AG04450 (cell line): ENCODE measurements at places on chromosomes 12 and 14.

GRCh38 chr14:51431033-51431709, 191.1 kb downstream of the TMX1 start:
- DNase-seq = no peak

DNA sequence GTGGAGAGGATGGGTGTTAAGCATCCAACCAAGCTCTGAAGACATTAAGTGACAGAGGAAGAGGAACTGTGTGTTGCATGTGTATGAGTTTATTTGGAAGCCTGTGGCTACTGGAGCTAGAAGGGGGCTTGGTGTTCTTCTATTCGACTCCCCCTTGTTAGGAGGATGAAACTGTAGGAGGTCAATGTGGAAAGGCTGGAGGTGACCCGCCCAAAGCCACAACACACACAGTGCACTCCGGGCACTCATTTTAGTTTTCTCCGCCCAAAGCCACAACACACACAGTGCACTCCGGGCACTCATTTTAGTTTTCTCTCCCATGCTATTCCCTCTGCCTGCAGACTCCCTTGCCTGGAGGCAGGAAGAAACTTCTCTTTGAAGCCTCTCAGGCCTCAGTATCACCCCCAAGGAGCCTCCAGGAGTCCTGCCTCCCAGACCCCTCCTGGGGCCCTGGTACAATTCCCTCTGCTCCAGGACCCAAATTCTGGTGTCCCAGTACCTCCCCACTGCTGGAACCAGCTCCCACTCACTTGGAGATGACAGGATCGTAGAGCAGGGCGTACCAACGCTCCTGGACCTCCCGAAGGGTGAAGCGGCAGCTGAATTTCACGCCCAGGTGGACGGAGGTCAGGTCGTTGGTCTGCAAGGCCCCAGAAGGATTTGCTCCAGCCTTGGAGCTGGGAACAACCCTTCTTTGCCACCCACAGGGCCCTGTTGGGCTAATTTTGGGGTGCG, 3.8 kb downstream of the MCRS1 start:
- no peak for DNase-seq

- no peak for DNase-seq
These were observed 182.6 kb downstream of the CNTN1 start for GRCh38 chr12:40874868-40875267.

DNA sequence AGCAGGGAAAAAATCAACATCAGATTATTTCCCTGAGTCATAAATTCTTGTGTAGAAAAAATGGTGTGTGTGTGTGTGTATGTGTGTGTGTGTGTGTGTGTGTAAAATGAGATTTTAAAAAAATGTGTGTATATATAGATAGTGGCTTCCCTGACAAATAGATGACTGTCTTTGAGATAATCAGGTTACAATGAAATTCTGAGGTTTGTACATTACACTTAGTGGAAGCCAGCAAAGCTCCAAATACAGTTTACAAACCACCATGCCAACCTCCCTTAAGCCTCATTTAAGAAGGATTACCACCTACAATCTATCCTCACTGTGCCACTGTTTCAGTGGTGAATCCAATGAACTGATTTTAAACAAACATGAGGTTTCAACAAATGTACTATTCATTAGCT, 93.8 kb downstream of the MED13L start:
- no peak for DNase-seq

DNA sequence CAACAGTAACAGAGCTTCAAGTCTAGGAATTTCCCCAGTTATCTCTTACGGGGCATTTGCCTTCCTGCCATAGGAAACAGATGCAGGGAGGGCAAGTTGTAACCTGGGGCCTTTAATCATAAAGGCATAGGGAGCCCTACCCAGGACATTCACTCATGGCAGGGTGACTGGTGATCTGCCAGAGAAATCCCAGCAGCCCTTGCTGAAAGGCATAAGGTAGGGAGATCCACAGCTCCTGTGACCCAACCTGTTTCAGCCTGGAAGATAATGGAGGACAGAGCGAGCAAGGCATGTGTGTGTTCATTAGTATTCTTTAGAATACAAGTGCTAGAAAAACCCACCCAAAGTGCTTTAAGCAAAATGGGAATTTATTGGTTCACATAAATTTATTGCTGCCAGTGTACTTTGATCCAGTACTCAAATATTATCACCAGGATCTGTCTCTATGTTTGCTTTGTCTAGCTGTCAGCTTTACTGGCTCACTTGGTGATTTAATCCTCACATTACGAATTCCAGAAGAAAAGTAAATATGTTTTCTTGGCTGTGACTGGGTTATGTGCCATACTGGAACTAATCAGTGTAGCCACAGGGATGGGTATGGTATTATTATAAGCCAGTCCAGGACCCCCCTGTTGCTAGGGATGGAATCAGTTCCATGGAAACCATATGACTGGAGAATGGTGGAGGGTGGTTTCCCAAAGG, 21.1 kb upstream of the AKAP6 start:
- DNase-seq = no peak

DNA sequence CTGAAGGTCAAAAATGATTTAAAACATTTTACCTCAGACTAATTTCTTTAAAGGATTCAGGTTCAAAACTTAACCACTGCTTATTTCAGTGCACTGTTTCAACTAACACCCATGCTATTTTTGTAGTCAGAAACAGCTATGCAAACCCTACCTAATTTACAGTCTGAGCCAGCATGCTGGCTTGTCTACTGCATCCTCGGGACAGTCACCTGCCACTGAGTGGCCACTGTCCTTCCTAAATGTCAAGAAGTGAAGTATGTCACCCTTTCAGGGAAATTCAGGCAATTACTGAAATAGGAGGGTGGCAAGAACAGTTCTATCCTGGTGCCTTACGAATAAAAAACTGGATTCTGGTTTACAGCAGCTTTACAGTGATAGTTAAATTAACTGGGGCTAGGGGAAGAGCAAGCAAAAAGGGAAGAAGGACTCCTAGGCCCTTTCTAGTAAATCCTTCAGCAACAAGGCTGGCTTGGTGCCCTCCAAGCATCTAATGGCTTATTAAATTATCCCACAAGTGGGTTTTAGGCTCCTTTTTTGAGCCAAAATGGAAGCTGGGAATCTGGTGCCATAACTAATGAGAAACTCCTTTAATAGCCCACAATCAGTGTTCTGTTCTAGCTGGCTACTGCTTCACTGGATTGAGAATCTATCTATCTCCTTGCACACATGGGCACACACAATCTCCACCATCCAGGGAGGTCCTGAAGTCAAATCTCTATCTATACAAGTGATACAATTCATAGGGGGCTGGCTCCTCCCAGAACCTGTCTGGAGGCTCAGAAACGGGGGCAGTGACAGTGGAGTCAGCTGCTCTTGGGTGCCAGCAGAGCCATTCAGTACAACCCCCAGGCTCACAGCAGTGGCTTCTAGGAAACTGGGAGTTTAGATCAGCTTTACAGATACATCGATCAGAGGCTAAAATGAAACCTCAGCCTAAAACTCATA, 43.4 kb downstream of the SH2B3 start:
- DNase-seq = no peak

GRCh38 chr12:108603743-108604142, 5.9 kb upstream of the TMEM119 start:
- DNase-seq = no peak

- DNase-seq = no peak
These were observed 29.1 kb downstream of the NOC4L start for GRCh38 chr12:132173135-132174014.

DNA sequence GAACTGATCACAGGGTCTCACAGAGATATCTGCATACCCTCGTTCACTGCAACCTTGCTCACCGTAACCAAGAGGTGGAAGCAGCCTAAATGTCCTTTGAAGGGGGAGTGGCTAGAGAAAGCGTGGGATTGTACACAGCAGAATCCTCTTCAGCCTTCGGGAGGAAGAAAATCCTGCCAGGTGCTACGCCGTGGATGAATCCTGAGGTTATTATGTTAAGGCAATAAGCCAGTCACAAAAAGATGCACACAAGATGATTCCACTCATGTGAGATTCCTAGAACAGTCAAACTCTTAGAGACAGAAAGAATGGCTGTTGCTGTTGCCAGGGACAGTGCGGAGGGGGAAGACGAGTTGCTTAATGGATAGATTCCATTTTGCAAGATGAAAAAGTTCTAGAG, 39.6 kb upstream of the SFSWAP start:
- no peak for DNase-seq

DNA sequence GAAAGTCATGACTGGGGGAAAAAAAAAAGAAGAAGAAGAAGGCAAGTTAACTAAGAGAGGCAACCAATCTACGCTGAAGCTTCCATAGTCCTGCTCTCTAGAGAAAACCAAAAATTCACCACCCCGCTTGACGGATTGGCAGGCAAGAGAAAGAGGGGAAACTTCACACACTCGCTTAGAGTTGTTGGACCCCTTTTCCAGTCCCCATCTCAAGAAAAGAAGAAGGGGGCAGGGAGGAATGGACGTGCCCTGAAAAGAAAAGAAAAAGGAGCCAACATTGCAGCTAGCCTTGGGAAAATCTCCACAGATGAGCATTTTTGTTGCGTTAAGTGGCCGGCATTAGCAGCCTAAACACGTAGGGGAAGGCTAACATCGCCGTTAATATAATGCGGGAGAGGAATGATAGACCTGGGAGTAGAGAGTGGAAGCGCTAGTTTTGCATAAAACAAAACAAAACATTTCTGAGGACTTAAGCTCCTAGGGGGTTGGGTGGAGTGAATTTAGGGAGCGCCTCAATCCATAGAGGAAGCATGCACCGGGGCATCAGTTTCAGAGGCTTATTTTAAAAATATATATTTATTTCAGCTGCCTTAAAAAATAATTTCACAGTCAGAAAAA, 11.3 kb upstream of the FOXG1 start:
- no peak for DNase-seq

DNA sequence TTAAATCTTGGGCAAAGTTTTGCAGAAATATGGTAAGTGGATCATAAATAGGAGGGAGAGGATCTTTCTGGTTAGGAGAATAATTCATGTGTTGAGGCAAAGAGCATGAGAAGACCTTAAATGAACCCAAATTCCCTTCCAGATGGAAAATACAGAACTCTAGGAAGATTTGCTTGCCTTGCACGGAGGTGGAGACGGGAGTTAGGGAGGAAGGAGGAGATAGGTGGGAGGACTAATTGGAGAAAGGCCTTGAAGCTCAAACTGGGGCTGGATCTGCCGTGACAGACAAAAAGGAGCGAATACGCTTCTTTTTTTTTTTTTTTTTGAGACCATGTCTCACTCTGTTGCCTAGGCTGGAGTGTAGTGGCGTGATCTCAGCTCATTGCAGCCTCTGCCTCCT, 5.9 kb downstream of the GPRC5A start:
- no peak for DNase-seq

DNA sequence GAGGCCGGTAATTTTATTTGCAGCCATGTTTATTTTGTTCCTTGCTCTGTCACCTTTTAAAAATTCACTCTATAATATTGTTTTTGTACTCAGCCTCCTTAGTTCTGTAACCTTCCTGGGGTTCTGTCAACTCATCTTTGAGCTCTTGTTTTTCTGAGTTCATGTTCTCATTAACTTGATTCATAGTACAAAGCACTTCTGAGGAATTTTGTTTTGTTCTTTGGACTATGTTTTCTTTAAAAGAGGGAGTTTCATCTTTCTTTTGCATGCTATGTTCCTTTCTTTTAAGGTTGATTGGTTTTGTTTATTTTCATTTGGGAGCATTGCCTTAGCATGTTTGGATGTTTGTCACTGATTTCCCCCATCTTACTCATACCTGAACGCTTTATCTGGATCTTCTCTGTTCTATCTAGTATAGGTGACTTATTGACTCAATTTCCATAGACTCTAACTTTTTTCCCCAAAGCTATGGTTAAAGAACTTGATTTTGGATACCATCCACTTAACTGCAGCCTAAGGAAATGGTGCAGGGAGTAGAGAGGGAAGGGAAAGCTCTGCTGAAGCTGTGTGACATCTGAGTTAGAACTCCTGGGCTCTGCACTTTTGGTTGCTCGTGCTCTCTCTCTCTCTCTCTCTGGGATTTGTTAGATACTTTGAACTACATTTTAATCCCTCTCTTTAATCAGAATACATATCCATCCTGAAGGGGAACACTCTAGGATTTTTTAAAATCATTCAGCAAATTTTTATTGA, 268.5 kb downstream of the PAWR start:
- DNase-seq = no peak

DNA sequence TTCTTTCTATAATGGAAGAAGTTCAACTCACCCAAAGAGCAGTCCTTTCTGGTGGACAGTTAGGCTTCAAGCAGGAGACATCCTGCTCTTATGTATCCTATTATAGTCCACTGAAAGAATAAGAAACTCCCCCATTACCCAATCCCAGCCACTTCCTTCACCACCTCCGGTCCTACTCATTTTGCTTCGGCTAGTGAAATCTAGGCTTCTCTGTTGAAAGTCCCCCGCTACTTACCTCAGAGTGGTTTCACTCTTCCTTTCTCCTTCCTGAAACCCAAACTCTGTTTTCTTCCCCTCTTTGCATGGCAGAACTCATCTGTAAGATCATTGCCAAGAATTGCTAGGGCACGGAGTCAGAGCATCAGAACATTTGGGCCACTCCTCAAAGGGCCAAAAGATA, at the start of gene GPR84:
Gene GPR84 (minus strand): TSS at position 74 of the 400 bp plus-strand sequence. CDS start 635 bp downstream, outside the sequence.
- no peak for DNase-seq

DNA sequence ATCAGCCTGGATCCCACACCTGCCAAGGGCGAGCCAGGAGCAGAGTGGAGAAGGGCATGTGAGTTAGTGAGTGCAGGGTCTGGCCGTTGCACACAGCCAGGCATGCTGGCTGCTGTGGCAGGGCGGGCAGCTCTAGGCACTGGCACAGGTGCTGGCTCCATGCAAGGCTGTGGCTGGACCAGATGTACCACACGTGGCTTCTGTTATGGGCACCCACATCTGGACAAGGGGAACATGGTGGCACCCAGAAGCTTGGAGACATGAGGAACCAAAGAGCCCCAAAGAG, 20.1 kb downstream of the SERPINA3 start:
- DNase-seq = no peak

DNA sequence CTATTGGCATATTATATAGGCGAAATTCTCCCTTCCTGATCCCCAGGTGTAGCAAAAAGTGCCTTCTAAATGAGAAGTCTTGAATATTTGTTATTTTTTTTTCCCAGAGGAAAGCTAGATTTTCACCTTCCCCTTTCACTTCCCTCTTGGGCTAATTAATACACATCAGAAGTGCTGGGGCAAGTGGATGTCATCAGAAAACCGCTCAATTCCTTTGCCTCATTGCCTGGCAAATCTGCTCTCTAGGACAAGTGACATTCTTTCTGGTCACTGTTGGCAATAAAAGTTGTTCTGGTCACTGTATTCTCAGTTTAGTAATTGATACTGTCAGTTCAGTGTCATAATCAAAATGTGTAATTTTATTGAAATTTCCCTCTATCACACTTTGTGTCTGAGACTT, 174.5 kb downstream of the ETNK1 start:
- no peak for DNase-seq

DNA sequence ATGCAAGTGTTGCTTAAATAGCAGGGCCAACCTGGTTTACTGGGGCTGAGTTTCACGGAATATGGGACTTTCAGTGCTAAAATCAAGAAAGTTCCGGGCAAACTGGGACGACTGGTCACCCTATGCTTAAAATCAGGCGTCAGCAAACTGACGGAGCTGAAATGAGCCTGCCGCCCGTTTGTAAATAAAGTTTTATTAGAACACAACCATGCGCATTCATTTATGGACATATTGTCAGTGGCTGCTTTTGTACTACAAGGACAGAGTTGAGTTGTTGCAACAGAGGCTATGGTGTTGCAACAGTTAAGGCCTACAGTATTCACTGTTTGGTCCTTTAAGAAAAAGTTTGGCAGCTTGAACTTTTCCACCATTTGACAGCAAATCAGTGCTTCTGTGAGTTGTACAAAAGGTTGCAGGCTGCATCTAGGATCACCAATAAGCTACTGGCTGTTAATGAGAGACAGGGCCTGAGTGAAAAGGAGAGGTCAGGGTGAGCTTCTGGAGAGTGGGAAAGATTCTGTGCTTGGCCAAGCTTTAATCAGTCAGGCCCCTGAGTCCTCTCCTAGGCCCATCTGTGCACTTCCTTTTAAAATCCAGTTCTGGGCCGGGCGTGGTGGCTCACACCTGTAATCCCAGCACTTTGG, 13.3 kb downstream of the SELPLG start:
- no peak for DNase-seq
